ENCODE measurements at places on chromosomes 7 and 10.

- H3K27me3 ChIP-seq: no peaks in the 10 kb centered on the region
- H3K4me1 ChIP-seq: no peaks in the 10 kb centered on the region
- no peaks in the 10 kb centered on the region for H3K36me3 ChIP-seq
- no peak for DNase-seq
- no peak overlapping the region for H3K4me3 ChIP-seq
Measured at GRCh38 chr7:157757776-157758467, 421.1 kb downstream of the DNAJB6 start.

GRCh38 chr10:113041841-113042750, 92.0 kb downstream of the TCF7L2 start:
- no peak for DNase-seq
- H3K4me1 ChIP-seq: peaks cover 18% of the 10 kb centered on the region

- no peaks in the 10 kb centered on the region for H3K36me3 ChIP-seq
- no peaks in the 10 kb centered on the region for H3K4me1 ChIP-seq
- no peaks in the 10 kb centered on the region for H3K27me3 ChIP-seq
- DNase-seq: no peak
- H3K27ac ChIP-seq: no peak overlapping the region
Measured at GRCh38 chr10:84293574-84294016, 34.8 kb upstream of the CCSER2 start.

DNA sequence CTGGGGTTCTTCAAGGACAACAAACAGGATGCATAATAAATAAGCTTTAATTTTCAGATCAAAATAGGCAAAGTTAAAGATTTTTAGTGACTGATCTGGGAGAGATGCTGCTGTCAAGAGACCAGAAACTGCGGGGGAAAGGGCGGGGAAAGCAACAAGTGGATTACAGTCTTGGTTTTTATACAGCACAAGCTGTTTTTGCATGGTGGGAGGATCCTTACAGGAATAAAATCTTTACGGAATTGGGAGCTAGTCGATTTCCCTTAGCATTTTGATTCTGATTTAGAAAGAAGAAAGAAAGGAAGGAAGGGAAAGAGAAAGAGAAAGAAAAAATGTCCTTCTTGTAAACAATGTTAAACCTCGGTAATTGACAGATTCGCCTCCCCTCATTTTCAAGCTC, 242.3 kb upstream of the SP8 start:
- H3K4me1 ChIP-seq: peaks cover 13% of the 10 kb centered on the region
- DNase-seq: no peak
- H3K27me3 ChIP-seq: no peaks in the 10 kb centered on the region
- H3K27ac ChIP-seq: no peak overlapping the region
- no peak overlapping the region for H3K4me3 ChIP-seq
- no peaks in the 10 kb centered on the region for H3K36me3 ChIP-seq

GRCh38 chr7:149743476-149744255, 29.7 kb downstream of the ZNF467 start:
- H3K4me3 ChIP-seq: no peak overlapping the region
- H3K27me3 ChIP-seq: peaks cover 6% of the 10 kb centered on the region
- no peak overlapping the region for H3K27ac ChIP-seq

GRCh38 chr10:1228467-1228975, 172.3 kb downstream of the WDR37 start:
- H3K27me3 ChIP-seq: no peaks in the 10 kb centered on the region
- H3K4me3 ChIP-seq: no peak overlapping the region
- H3K36me3 ChIP-seq: no peaks in the 10 kb centered on the region
- no peak overlapping the region for H3K27ac ChIP-seq
- no peaks in the 10 kb centered on the region for H3K4me1 ChIP-seq
- no peak for DNase-seq

All from transverse colon (tissue), 4 donors.